ENCODE measurements at places on chromosomes 11 and 22. TPM values are rescaled to one million over a fixed set of nuclear protein-coding genes. Genes with fewer than 3 reads are reported as not detected.
A peak's percentile ranks its signal among the peaks of the same experiment; 100 is the strongest.

DNA sequence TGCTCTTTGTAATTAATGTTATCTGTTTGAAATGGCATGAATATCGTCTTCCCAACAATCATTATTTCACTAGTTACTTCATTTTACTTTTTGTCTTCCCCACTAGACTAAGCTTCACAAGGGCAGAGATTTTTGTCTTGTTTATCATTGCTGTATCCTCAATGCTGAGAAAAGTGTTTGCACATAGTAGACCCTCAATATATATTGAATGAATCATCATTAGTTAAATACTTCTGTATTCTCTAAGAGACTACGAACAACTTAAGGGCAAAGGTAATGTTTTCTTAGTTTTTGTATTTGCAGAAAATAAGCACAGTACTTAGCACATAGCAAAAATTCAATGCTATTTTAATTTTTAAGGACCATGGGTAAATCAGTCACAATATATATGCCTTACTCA is 95.9 kb downstream of the CCDC73 start:
- no peak for DNase-seq

- peak; percentile 15 for DNase-seq
Measured at GRCh38 chr22:25536589-25536988, 27.9 kb upstream of the GRK3 start.

DNA sequence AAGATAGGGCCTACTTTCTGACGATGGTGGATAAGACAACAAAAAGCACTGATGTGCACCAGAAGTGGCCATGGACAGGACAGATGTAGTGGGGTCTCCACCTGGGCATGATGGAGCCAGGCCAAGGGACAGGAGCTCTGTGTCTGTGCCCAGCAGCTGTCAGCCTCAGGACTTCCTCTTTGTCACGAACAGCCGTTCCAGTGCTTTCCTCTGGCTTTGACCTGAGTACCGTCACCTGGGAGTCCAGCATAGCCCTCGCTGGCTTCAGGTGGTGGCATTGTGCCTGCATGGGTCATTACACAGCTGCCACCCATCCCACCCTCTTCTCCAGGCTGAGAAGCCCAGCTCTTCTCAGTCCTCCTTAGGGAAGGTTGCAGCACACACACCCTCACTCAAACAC is 137.8 kb downstream of the GRIK4 start:
- no peak for DNase-seq

Gene GP1BB
- total RNA-seq: 6.8 TPM

Gene KCNQ1OT1
- total RNA-seq: 1.0 TPM

DNA sequence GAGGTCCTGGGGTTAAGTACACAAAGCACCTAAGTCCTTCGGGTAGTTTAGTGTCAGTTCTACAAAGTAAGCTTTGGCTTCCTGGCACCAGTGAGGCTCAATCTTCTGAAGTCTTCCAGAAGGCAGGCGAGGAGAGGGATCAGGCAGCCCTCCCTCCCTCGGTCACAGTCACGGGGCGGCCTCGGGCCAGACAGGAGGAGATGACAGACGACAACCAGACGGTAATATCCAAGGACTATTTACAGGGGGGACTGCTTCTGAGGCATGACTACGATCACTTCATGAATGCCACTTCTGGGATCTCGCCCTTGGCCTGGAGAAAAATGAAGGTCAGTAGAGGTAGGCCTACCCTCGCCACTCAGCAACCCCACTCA is 383 bp upstream of the TMEM223 start:
- DNase-seq: no peak

GRCh38 chr22:39184586-39185577 is 32.4 kb upstream of the CBX7 start:
- no peak for DNase-seq

DNA sequence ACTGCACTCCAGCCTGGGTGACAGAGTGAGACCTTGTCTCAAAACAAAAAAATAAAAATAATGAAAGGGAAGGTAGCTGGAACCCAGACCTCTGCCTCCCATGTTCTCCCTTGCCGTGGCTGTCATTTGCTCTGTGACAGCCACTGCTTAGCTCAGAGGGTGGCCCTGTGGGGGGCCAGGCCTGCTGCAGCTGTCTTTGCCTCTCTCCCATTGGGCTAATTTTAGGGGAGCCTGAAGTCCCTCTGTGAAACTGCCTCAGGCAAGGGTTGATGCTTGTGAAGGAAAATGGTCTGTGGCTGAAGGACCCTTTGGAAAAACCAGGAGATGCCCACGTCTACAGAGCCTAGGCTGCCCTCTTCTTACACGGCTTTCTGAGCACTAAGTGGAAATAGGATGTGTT is 42.9 kb downstream of the C11orf91 start:
- no peak for DNase-seq

DNA sequence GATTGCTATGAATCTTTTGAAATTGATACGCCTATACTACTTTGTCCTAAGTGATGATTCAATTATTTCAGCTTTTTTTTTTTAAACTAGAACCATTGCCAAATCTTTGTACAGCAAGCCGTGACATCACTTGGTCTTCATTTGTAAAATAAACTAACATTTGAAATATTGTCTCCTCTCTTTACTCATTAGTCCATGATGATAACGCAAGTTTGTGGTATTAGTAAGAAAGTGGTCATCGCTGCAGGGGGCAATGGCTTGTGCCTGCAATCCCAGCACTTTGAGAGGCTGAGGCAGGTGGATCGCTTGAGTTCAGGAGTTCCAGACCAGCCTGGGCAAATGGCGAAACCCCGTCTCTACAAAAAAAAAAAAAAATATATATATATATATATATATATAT is 12.9 kb upstream of the ARHGAP42 start:
- DNase-seq: no peak

Gene GSC2
- total RNA-seq: 11.9 TPM

DNA sequence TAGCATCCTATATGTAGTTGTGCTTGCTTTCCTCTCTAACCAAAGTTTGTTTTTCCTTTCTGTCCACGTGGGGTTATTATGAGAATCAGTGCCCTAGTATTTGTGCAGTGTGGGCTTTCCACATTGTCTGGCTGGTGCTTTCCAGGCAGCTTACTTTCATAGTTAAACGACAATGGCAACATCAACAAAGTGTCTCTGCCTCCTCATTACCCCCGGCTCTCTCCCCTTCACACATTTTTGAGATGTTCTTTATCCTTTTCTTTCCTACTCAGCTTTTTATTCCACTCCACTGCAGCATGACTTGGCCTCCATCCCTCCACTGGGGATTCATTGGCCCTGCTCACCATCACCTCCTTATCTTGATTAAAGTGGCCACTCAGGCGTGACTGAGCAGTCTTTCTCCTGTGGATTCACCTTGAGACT is 19.1 kb downstream of the SPECC1L start:
- DNase-seq: no peak

GRCh38 chr11:2273771-2274170 is 3.4 kb upstream of the ASCL2 start:
- no peak for DNase-seq

- DNase-seq: peak; percentile 88
Measured at GRCh38 chr22:39292561-39293074, 26.8 kb downstream of the RPL3 start.

DNA sequence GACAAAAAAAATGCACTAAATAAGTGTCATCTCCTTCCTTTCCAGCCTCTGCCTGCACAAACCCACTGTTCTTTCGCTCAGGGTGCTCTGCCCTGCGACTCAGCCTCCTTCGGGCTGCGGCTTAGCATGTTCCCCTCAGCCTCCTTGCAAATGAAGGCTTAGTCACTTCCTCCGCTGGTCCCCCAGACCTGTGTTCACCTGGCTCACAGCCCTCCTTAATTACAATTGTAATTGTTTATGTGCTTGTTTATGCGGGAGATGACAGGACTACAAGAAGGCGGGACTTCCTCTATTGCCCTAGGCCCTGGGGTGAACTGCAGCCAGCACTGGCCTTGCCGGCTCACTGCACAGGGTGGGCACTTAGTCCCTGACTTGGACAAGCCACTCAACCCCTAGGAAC is 303.6 kb downstream of the KIRREL3 start:
- DNase-seq: no peak

GRCh38 chr11:115581871-115582639 is 77.8 kb upstream of the CADM1 start:
- no peak for DNase-seq

GRCh38 chr11:59558270-59558643 is 46.9 kb downstream of the OR4D9 start:
- no peak for DNase-seq

Gene AGBL2
- total RNA-seq: 3.6 TPM

DNA sequence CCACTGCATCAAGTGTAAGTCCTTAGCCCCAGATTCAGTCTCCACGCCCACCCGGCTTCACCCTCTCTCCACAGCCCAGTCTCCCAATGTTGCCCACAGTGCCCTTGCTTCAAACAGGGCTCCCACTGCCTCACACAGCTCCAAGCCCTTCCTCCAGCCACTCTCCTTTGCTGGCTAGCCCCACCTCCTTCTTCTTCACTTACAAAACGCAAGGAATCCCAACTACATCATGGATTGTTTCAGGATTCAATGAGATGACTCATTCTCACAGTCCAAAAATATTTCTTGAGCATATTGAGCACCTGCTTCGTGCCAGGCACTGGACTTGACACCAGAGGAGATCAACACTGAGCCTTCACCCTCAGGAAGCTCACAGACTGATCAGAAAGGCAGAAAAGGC is 533.5 kb downstream of the BUD13 start:
- DNase-seq: no peak

Gene HEPHL1
- total RNA-seq: 0.17 TPM

Gene SCGB2A2
- not detected for total RNA-seq

GRCh38 chr11:11117730-11118129 is 235.3 kb downstream of the CSNK2A3 start:
- no peak for DNase-seq

Gene MUC5AC
- 0.05 TPM for total RNA-seq

- DNase-seq: no peak
Measured at GRCh38 chr11:120318906-120319305, 6.2 kb upstream of the TLCD5 start.

GRCh38 chr11:123674297-123674696 is 19.9 kb upstream of the SCN3B start:
- DNase-seq: no peak

DNA sequence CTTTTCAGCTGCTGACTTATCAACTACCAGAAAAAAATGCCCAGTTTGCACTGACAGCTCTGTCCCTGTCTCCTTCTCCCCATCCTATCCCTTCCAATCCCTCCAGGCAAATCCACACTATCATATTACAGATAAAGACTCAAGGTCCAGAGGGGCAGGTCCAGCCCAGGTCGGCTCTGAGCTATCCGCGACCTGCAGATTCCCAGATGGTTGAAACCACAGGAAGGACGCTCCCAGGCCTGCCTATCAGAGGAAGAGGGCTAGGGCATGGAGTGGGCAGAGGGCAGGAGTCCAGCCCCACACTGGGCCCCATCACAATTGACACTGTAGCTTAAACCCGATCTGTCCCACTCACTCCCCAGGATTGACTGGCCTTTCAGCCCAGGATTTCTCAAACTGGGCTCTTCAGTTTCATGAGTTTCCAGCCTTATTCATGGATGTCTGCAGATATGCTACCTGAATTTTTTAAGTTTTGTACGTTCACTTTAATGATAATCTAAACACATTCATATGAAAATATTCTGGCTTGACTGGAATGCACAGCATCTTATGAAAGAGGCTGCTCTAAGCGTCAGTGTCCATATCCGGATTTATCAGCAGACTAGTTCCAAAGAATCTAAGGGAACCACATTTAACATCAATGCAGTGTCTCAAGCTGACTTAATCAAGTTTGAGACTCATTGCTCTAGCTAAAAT is 16.4 kb upstream of the FCHSD2 start:
- no peak for DNase-seq

DNA sequence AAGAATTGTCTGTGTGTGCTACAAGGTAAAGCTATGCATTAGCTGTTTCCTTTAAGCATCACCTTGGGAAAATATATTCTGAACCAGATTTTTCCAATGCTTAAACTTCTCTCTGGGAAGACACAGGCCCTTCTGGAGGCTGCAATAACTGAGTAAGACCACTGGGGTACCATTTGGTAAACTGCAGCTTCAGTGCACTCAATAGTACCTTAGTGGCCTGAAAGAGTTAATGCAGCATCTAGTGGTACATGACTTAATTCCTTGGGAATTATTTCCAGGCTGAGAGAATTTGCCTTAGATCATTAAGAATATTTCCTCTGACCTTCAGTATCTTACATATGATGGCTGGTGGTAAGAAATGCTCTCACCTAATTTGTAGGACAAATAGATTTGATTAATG is 727.4 kb downstream of the DLG2 start:
- no peak for DNase-seq

Gene DDB1
- total RNA-seq: 253 TPM

DNA sequence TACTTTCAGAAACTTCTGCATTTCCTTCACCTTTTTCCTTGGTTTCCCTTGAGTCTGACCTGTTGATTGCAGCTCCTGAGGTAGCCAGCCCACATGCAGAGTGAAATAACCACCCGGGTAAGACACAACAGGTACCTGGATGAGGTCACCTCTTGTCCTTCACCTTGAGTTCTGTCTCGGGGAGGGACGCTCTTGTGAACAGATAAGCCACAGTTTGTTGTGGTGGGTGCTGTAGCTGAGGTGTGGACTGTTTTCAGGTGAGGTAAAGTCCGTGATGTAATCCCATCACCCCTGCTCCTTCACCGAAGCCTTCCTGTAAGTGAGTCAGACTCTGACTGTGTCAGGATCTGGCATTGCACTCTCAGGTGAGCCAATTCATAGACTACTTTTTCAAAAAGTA is 183.1 kb downstream of the NAV2 start:
- no peak for DNase-seq

DNA sequence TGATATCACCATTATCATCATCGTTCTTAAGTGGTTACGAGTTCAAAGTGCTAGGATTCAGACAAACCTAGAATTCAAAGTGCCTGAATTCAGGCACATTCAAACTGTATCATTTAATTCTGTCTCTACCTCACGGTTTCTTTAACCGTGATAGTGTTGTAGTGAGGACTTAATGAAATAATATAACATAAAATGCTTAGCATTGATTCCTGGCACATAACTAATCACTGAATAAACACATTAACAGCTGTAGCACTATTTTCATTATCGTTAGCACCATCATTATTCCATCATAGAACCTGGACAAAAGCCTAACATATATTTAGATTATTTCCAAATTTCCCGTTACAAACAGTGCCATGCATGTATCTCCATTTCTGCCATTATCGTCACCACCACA is 102.0 kb downstream of the WNT11 start:
- no peak for DNase-seq

- DNase-seq: no peak
Measured at GRCh38 chr22:50656122-50657070, 16.2 kb upstream of the SHANK3 start.
